ENCODE measurements at places on chromosomes 6 and 20.

DNA sequence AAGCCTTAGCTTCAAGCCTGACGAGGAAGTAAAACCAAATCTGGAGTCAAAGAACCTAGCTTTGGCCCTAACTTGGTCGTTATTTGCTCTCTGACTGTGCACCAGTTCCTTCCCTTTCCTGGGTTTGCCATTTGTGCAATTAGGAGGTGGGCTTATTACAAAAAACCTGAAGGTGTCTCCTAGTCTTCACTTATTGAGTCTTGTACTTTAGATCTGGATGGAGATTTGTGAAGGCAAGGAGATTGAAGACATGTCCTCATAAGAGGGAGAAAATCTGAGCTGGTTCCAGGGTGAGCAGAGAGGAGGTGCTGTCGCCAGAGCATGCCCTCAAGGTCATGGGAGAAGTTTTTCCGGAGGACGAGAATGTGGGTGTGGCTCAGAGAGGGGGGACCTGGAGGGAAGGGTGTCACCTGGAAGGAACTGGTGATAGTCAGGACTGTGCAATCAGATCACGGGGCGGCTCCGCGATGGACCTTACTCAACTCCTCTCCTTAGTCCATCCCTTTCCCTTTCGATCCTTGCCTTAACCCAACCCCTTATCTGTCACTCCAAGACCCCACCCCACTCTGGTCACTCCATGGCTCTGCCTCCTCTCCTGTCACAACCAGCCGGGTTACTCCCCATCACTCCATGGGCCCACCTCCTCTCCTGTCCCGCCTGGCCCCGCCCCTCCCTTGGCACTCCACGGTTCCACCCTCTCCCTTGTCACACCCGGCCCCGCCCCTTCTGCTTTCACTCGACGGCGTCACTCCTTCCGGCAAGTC lies 588 bp upstream of the ACSS2 start:
- no peak for DNase-seq

- DNase-seq = no peak
Measured at GRCh38 chr20:50267866-50268219, 77.2 kb downstream of the CEBPB start.

DNA sequence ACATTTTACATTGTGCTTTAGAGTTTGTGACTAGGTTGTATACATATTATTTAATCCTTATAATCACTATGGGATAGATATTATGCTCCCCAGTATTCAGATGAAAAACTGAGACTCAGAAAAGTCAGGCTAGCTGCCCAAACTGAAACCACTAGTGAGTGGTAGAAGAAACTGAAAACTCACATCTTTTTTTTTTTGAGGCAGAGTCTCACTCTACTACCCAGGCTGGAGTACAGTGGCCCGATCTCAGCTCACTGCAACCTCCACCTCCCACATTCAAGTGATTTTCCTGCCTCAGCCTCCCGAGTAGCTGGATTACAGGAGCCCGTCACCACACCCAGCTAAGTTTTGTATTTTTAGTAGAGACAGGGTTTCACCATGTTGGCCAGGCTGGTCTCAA lies 22.2 kb downstream of the RNF24 start:
- DNase-seq = no peak

DNA sequence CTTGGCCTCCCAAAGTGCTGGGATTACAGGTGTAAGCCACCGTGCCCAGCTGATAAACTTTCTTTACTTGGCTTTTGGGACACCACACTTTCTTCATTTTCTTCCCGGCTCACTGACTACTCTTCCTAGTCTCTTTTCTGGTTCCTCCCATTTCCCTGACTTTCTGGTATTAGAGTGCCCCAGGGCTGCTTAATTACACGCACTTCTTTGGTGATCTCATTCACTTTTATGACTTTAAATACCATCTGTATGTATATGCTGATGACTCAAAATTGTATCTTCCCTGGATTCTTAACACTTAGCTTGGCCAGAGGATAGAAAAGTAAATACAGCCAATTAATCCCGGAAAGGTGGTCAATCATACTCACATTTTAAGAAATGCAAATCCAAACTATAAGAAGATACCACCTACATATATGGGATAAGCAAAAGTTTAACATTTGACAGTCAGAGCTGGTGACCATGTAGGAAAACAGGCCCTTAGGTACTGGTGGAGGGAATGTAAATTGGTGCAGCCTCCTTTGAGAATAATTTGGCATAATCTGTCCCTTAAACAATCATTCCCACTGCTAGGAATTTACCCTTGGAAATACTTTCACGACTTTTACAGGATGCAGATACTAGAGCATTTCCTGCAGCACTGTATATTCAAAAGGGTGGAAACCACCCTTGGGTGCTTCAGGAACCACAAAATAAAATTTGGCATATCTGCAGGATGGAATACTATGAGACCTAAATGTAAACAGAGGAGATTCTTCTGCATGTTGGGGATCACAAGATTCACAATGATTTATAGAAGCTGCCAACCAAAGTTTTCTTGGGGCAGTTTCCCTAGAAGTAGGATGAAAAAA lies 9.4 kb upstream of the NANP start:
- no peak for DNase-seq

- DNase-seq = no peak
Measured at GRCh38 chr6:37794825-37795224, 24.7 kb upstream of the ZFAND3 start.

GRCh38 chr6:36052097-36052496 lies 24.5 kb downstream of the MAPK14 start:
- DNase-seq = no peak

- no peak for DNase-seq
Measured at GRCh38 chr6:29907637-29908340, 34.5 kb upstream of the HLA-A start.

DNA sequence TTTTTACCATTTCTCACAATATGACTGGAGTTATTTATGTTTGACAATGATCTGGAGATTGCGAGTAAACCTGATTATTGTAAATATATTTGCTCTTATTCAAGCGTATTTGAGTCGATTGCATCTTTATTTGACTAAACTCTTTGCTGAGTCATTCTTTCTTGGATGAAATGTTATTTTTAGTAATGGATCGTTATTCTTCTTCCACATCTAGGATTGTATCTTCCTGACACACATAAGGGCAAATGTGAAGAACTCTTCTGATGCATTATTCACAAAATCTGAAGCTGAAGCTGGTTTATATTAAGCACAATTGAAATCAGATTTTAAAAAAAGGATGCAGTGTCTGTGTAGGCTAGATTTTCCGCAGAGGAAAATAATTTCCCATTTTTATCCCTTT lies 68.2 kb downstream of the SEL1L2 start:
- DNase-seq = no peak

DNA sequence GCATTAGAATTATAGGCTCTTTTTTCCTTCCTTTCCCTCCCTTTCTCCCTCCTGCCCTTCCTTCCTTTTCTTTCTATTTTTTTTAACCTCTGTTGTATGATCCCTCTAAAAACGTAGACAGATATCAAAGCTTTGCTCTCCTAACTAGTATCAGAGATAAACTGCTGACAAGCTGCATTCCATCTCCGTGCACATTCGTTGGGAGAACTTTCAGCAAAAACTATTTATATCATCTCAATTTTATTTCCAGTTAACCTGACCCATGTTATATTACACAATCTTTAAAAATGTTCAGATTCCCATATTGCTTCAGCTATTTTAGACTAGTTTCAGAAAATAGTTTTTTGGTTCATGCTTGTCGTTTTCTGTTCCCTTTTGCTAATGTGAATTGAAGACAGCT lies 47.3 kb downstream of the RNF217 start:
- no peak for DNase-seq

DNA sequence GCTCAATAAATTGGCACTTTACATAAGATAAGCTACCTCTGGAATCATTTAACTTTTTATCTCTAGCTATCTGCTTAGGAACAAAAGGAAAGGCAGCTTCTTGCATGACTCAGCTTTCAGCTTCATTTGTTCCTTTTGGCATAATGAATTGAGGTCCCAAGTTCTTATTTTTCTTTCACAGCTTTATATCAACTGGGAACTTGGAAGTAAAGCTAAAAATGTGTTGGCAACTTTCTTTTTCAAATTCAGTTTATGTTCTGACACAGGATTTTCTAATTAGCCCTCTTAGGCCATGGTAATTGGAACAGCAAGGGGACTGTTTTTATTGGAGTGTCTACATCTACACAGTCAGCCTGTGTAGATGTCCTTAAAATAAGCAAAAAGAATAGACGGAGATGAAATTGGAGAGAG lies 55.2 kb upstream of the MRAP2 start:
- DNase-seq = no peak

- no peak for DNase-seq
Measured at GRCh38 chr20:50360218-50360672, 149.9 kb upstream of the PTPN1 start.

DNA sequence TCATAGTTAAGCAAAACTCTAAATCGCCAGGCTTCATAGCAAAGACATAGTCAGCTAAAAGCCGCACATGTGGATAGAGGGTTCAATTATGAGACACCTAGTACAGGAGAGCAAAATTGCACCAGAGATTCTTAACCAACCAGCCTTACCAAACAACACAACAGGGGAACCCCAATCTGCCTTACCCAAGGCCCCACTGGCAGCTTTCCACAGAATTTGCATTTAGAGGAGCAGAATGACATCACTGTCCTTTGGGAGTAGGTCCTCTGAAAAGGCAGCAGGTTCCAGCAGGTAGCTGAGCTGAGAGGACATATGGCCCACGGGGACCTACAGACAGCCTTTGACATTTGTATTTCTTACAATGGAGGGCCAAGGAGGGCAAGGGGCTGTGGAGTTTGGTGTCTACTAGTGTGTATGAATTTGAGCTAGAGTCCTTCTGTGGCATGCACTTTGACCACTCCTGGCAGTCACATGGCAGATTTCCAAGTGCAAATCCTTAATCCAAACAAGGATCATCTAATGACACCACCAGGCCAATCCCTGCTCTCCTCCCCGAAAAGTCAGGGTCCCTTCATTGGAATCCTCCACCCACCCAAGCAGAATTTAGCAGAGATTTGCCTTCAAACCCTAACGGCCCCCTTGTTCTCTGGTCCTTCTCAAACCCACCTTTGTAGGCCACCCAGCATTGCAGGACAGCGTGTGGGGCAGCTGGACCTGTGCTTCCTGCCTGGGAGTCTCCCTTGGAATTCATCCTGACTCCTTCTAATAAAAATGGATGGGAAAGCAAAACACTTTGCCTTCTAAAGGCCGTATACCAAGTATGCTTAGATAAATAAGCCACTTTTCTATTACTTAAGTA lies 171.2 kb upstream of the SUPT3H start:
- no peak for DNase-seq

GRCh38 chr6:72856801-72857200 lies 234.9 kb downstream of the KCNQ5 start:
- DNase-seq = no peak

DNA sequence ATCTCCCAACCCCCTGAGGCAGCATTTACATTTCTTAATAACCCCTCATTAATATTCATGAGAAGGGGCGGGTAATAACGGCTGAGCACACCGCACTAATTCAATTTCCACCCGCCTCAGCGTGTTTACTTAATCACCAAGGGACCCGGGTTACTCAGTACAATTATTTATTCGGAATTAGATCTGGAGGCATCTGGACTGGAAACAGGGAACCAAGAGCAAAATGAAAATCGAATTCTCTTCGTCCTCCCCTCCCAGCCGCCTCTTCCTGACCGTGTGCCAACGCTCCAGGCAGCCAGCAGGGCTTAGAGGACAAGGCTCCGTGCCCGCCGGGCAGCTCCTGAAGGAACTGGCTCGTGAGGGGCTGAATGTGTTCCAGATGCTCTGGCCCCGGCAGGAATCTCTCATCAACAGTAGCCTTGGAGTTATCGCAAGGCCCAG lies 23.5 kb upstream of the CTNNBL1 start:
- DNase-seq = no peak

DNA sequence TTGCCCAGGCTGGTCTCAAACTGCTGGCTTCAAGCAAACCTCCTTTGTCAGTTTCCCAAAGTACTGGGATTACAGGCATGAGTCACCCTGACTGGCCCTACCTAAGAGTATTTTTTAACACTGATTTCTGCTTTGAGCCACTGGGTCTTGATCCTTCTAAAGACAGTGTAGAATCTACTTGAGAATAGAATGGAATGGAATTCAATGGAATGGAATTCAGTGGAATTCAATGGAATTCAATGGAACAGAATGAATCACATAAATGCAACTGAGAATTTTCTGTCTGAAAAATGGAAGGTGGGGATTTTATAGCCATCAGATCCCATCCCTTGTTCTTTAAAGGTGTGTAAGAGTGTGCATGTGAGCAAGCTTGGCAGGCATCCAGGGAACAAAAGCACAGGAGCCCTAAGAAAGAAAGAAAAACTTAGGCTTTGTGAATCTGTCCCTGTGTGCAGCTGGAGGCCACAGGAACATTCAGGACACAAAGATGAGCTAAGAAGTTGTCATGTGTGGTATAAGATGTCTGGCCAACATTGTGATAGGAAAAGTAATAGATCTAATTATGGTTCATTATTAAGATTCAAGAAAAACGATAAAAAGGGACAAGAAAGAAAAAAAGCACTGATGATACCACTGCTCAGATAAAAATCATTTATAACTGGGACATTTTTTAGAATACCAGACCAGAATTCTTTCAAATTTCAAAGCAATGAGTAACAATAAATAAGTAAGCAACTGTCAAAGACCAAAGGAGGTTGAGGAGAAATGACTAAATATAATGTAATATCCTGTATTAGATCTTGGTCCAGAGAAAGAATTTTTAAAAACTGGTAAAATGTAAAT lies 681.0 kb upstream of the GJE1 start:
- DNase-seq = no peak

DNA sequence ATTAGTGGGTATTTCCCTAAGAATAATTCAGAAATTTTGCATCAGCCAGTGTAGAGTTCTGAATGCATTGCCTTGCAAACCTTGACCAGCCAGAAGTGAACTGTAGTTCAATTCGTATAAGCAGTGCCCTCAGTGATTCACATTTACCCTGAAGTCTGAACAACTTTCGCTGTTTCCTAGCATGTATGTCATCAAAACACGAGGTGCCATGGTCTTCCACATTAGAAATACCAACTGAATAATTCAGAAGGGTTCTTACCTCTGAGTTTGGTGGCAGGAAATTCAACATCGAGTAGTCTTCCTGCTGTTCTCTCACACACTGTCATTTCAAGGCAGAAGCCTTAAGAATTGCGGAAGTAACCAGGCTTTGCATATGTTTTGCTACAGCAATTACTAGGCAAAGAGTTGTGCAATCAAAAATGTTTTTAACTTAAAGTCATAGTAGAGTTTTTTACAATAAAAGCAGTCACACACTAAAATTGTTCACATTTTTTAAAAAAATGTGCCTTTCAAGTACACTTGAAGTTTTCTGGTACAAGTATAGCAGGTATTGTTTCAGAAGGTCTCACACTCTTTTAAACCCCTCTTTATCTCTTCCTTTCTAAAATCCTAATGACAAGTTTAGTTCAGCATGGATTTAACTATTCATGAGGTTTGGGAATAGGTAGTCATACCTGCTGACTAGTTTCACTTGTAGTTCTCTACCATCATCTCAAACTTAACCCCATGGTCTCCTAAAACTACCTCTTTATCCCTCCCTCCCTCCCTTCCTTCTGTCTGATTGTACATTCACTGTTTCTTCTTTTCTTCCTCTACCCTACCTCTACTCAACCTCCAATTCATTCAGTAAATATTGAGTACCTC lies 118.3 kb downstream of the STXBP5 start:
- no peak for DNase-seq

DNA sequence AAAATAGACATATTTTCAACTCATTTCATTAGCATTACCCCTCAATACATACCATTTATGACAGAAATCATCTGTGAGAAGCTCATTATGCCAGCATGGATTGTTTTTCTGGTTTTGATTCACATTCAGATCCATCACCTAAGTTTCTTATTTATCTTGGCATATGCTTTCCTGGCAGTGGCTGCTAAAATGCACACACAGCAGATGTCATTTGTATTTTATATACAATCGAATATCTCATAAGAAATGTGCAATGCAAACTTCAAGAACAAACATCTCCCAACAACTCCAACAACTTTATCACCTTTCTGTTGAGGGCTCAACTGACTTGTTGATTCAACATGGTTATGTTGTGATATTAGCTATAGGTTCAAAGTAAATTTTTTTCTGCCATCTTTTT lies 208.3 kb downstream of the PHACTR1 start:
- no peak for DNase-seq
